Heart right ventricle (tissue), 16 donors: ENCODE measurements at places on chromosomes 2 and 18. TPM values are rescaled to one million over a fixed set of nuclear protein-coding genes. Genes with fewer than 3 reads are reported as not detected.

DNA sequence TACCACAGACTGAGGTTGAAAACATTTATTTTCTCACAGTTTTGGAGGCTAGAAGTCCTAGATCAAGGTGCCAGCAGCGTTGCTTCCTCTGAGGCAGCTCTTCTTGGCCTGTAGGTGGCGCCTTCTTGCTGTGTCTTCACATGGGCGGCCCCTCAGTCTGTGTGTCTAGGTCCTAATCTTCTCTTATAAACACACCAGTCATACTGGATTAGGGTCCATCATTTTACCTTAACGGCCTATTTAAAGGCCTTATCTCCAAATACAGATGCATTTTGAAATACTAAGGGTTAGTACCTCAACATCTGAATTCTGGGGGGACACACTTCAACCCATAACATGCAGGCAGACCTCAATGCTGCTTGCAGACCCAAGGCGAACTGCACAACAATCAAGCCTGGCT, 4.4 kb upstream of the RMC1 start:
- DNase-seq: peak; percentile 29
- H3K4me3 ChIP-seq: no peak overlapping the region
- no peak overlapping the region for H3K27ac ChIP-seq
- peaks cover 8% of the 10 kb centered on the region for H3K4me1 ChIP-seq
- no peaks in the 10 kb centered on the region for H3K27me3 ChIP-seq
- H3K36me3 ChIP-seq: no peaks in the 10 kb centered on the region

DNA sequence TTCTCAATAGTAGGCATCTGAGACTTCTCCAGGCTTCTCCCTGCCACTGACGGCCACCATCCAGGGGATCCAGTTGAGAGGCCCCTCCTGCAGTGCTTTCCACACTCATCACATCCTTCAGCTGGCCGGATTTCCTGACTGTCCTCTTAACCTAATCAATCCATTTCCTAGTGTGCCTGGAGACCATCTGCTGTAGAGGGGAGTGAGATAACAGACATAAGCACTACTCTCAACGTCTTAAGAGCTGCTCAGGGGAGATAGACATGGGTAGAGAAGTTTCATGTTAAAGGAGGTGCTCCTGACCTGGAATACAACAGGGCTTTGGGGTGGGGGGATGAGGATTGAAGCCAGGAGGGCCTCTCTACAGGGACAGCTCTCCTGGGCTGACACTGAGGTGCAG, 14.2 kb downstream of the SPR start:
- no peak overlapping the region for H3K27ac ChIP-seq
- no peaks in the 10 kb centered on the region for H3K4me1 ChIP-seq
- H3K27me3 ChIP-seq: peaks cover 42% of the 10 kb centered on the region
- no peaks in the 10 kb centered on the region for H3K36me3 ChIP-seq

Gene DPP4
- total RNA-seq: 6.7 TPM

GRCh38 chr2:182642328-182642727, 73.7 kb upstream of the DNAJC10 start:
- H3K36me3 ChIP-seq: no peaks in the 10 kb centered on the region
- DNase-seq: peak; percentile 36
- H3K27ac ChIP-seq: no peak overlapping the region
- H3K27me3 ChIP-seq: no peaks in the 10 kb centered on the region
- no peak overlapping the region for H3K4me3 ChIP-seq
- H3K4me1 ChIP-seq: no peaks in the 10 kb centered on the region

GRCh38 chr2:3603536-3604206, 8.8 kb downstream of the COLEC11 start:
- no peaks in the 10 kb centered on the region for H3K4me1 ChIP-seq
- DNase-seq: no peak
- H3K4me3 ChIP-seq: no peak overlapping the region
- no peaks in the 10 kb centered on the region for H3K36me3 ChIP-seq
- no peaks in the 10 kb centered on the region for H3K27me3 ChIP-seq
- no peak overlapping the region for H3K27ac ChIP-seq

DNA sequence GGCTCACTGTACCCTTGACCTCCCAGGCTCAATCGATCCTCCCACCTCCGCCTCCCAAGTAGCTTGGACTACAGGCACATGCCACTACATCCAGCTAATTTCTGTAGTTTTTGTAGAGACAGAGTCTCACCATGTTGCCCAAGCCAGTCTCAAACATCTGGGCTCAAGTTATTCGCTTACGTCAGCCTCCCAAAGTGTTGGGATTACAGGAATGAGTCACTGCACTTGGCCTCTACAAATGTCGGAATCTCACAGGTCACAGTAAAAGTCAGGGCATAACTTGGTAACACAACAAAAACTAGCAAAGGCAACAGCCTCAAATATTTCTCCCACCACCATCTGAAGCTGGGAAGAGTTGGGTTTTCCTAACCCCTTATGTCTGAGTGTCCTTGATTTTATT, 25.3 kb downstream of the SCG2 start:
- H3K27me3 ChIP-seq: no peaks in the 10 kb centered on the region
- H3K4me1 ChIP-seq: peaks cover 7% of the 10 kb centered on the region
- no peak for DNase-seq
- no peak overlapping the region for H3K27ac ChIP-seq
- no peaks in the 10 kb centered on the region for H3K36me3 ChIP-seq

GRCh38 chr2:120675460-120676130, 60.1 kb upstream of the GLI2 start:
- DNase-seq: peak; percentile 53
- no peak overlapping the region for H3K27ac ChIP-seq
- H3K36me3 ChIP-seq: no peaks in the 10 kb centered on the region
- H3K4me3 ChIP-seq: no peak overlapping the region
- H3K4me1 ChIP-seq: peaks cover 10% of the 10 kb centered on the region

DNA sequence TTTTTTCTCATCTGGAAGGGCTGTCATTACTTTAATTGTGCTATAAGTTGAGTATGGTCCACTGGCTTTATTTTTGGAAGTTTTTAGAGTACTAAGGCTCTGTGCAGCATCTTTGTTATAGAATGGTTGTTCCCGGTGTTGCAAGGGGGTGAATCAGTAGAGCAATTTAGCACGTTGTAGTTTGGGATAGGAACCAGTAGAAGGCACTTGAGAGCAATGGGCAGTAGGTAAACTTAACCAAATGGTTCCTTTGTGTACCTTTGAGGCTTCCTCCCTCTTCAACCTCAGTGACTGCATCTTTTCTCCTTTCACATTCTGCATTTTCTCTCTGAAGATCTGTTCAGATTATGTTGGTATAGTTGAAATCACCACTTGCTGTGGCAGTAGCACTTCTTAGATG, 238.2 kb upstream of the SYT4 start:
- H3K27me3 ChIP-seq: no peaks in the 10 kb centered on the region
- no peak overlapping the region for H3K27ac ChIP-seq
- H3K36me3 ChIP-seq: no peaks in the 10 kb centered on the region
- H3K4me1 ChIP-seq: no peaks in the 10 kb centered on the region
- DNase-seq: no peak

Gene ESCO1
- 9.9 TPM for total RNA-seq

Gene RESP18
- not detected for total RNA-seq

Gene DYNC1I2
- total RNA-seq: 70.1 TPM

- no peaks in the 10 kb centered on the region for H3K4me1 ChIP-seq
- peaks cover 79% of the 10 kb centered on the region for H3K27me3 ChIP-seq
- no peaks in the 10 kb centered on the region for H3K36me3 ChIP-seq
- no peak overlapping the region for H3K4me3 ChIP-seq
- DNase-seq: no peak
Measured at GRCh38 chr2:44904578-44904977, 36.9 kb upstream of the SIX3 start.

DNA sequence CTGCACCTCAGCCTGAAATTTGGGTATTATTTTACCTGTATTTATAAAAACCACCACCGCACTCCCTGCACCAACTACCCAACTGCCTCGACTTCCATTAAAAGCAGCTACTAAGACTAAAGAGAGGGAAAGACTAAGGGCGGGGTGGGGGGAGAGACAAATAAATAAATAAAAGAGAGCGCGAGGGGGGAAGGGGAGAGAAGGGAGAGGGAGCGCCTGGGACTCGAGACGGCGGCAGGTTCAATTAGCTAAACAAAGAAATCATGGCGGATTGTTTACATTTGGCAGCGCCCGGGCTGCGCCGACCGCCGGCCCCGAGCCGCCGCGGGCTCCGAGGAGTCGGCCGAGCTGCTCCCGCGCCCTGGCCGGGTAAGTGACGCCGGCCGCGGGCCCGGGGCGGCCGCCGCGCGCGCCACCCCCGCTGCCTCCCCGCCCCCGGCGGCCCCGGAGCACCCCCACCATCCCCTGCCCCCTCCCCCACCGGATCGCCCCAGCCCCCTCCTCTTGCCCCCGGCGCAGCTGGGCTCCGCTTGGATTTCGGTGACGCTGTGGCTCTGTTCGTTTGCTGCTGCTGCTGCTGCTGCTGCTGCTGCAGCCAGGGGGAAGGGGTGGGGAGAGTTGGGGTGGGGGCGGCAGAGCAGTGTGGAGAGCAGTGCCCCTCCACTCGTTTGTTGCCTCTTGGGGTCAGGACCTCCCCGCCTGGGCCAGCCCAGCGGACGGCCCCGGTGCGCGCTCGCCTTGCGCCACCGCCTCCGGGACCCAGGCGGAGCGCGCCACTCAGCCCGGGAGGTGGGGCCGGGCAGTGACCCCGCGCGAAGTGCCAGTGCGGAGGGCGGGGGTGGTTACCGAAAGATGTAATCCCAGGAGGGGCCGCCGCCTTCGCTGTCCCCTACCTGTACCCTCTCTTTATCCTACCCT, 187.2 kb upstream of the FANCL start:
- H3K36me3 ChIP-seq: no peaks in the 10 kb centered on the region
- H3K27ac ChIP-seq: no peak overlapping the region
- peak overlapping the region; percentile 41 for H3K4me3 ChIP-seq

GRCh38 chr2:17959833-17960232, 81.4 kb downstream of the KCNS3 start:
- no peak overlapping the region for H3K27ac ChIP-seq
- no peak overlapping the region for H3K4me3 ChIP-seq
- H3K36me3 ChIP-seq: no peaks in the 10 kb centered on the region
- peaks cover 2% of the 10 kb centered on the region for H3K27me3 ChIP-seq
- no peaks in the 10 kb centered on the region for H3K4me1 ChIP-seq
- no peak for DNase-seq

Gene NT5C1B
- not detected for total RNA-seq

DNA sequence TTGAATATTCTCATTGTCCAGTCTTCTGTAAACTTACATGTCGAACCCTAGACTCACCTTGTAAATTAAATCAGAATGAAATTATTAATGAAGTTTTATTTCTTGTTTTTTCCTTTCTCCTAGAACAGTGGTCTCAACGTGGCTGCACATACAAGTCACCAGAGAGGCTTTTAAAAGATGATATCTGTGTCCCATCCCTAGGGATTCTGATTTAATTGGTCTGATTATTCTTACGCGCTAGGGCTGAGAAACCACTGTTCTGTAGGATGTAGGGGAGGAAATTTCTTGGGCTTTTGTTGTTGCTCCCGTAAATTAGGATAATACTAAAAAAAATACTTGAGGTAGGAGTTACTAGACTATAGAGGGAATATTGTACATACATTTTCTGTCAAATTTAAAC, 32.1 kb downstream of the PPM1B start:
- no peak overlapping the region for H3K4me3 ChIP-seq
- H3K27ac ChIP-seq: no peak overlapping the region
- H3K4me1 ChIP-seq: peaks cover 2% of the 10 kb centered on the region
- peaks cover 10% of the 10 kb centered on the region for H3K36me3 ChIP-seq
- no peaks in the 10 kb centered on the region for H3K27me3 ChIP-seq

- peaks cover 17% of the 10 kb centered on the region for H3K4me1 ChIP-seq
- H3K4me3 ChIP-seq: no peak overlapping the region
- DNase-seq: no peak
Measured at GRCh38 chr18:24764766-24765165, 304.3 kb downstream of the HRH4 start.

Gene ZNF892
- total RNA-seq: 2.6 TPM

Gene ANKRD30B
- total RNA-seq: not detected

- H3K36me3 ChIP-seq: no peaks in the 10 kb centered on the region
- DNase-seq: no peak
- H3K27me3 ChIP-seq: peaks cover 4% of the 10 kb centered on the region
Measured at GRCh38 chr2:216406826-216407225, 5.5 kb upstream of the SMARCAL1 start.

Gene EML4
- 6.6 TPM for total RNA-seq
